NCI-H524 treated with DMSO at 0.1 percent for 48 hours (cell line): ENCODE measurements at places on chromosomes 12 and 14.
A peak's percentile ranks its signal among the peaks of the same experiment; 100 is the strongest.

GRCh38 chr12:6346235-6346832 lies 4.5 kb upstream of the TNFRSF1A start:
- DNase-seq = no peak

GRCh38 chr12:89779090-89779489 lies 70.5 kb upstream of the ATP2B1 start:
- DNase-seq = no peak

GRCh38 chr14:89418976-89419375 lies 1.9 kb upstream of the FOXN3 start:
- no peak for DNase-seq

- no peak for DNase-seq
Observed at GRCh38 chr14:70934502-70935134, 27.4 kb downstream of the PCNX1 start.

- DNase-seq = no peak
Observed at GRCh38 chr14:55523321-55523720, 56.7 kb upstream of the KTN1 start.

DNA sequence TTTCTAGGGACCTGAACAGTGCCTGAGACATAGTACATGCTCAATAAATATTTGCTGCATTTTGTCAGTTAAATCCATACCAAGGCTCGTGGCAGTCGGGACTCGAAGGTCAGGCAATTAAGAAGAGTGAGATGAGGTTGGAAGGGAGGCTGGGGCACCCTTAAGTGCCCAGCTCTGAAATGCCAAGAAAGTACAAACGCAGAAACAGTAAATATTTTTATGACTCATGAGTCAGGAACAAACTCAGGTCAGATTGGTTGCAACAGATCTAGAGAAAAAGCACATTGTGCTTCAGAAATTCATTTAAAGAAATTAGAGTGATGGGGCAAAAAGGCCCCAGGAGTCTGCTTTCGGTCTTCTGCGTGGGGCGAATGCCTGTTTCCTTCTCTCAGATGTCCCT lies 83.0 kb upstream of the FZD10 start:
- no peak for DNase-seq

DNA sequence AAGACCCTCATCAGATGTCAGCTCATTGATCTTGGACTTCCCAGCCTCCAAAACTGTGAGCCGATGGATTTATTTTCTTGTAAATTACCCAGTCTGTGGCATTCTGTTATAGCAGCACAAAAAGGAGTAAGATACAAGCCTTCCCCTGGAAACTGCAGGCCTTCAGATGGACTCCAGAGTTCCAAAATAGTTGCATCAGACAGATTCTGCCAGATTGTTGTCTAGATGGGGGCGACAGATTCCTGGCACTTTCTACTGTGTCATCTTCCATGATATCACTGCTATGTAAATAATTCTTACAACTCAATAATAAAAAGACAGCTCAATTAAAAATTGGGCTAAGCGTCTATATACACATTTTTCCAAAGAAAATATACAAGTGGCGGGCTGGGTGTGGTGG lies 17.2 kb upstream of the MARK3 start:
- no peak for DNase-seq

GRCh38 chr12:69102856-69103255 lies 136.5 kb upstream of the CPSF6 start:
- no peak for DNase-seq

- no peak for DNase-seq
Observed at GRCh38 chr14:73710737-73711136, 3.4 kb downstream of the PNMA1 start.

DNA sequence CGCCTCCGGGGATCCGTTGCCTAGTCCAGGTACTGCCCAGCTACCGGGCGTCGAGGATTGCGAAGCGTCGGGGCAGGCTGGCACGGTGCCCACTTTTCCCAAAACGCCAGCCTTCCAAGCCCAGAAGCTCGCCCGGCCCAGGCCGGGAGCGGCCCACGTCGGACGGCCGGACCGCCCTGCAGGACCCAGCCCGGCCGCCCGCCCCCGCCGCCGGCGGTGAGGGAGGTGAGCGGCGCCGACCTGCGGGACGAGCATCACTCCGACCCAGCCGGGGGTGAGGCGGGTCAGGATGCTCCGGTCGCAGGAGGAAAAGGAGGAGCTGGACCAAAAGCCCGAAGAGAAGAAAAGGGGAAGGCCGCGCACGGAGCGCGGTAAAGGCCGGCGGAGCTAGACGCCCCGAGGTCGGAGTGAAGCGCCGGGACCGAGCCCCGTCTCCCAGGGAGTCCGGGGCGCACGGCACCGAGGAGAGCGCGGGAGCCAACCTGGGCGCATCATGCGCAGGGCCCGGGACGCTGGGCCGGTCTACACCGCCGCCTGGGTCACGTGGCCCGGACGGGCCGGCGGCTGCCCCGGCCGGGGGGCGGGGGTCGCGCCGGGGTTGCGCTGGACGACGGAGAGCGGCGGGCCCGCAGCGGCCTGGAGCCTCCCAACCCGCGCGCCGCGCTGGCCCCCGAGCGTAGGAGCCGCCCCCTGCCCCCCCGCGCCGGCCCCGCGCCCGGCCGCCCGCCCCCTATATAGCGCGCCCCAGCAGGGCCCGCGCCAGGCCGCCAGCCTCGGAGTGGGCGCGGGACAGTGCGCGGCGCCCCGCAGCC lies at the start of gene AQP5:
Gene AQP5, plus strand, starts transcription at position 762 of the 812 bp plus-strand sequence. CDS start 146 bp downstream, outside the sequence.
- no peak for DNase-seq

DNA sequence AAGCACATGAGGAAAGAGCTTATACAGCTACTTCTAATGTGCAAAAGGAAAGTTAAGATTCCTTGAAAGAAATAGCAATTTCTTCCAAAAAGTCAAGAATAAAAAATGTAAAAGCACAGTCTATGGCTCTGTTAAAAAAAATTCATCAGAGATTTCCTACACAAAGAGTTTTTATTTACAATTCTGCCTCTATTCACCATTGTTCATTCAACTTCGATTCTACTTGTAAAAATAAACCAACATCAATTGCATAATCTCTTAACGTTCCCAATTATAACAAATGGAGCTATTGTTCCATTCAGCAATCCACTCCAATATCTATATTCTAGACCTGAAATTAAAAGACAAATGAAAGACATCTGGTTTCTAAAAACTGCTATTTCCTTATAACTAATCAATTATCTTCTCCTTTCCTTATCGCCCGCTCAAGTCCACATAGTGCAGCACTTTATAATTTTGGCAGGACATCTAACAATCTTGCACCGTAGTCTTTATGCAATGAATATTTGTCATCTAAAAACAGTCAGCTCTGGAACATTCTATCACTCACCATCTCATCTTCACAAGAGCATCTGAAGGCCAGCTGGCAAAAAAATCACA lies 6.2 kb downstream of the EIF2S3B start:
- no peak for DNase-seq

DNA sequence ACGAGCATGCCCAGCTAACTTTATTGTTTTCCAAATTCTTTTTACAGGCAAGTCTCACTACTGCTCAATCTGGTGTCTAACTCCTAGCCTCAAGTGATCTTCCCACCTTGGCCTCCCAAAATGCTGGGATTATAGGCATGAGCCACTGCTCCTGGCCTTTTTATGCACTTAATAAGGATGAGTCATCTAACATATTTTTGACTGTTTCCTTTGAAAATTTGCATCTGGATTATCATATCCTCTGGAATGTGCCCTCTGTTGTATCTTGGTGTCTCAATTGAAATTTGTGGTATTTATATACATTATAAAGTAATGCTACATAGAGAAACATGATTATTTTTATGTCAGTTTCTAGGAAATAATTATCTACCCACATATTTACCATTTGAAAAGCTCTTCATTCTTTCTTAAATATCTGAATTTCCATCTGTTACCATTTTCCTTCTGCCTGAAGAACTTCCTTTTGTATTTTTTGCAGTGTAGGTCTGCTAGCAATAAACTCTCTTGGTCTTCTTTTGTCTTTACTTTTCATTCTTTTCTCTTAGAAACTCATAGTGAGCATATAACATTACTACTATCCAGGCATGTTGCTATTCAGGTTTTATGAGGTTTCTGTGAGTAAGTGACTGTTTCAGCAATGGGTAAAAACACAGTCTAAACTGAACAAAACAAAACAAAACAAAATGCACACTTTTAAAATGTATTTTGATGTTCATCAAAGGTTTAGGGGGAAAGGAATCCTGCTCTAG lies 52.8 kb upstream of the CNOT2 start:
- DNase-seq = no peak

GRCh38 chr14:54259821-54260220 lies 137.0 kb upstream of the CDKN3 start:
- no peak for DNase-seq

GRCh38 chr12:92124689-92125029 lies 21.0 kb downstream of the BTG1 start:
- no peak for DNase-seq

- DNase-seq = no peak
Observed at GRCh38 chr14:68470361-68470760, 322.5 kb downstream of the ZFP36L1 start.

DNA sequence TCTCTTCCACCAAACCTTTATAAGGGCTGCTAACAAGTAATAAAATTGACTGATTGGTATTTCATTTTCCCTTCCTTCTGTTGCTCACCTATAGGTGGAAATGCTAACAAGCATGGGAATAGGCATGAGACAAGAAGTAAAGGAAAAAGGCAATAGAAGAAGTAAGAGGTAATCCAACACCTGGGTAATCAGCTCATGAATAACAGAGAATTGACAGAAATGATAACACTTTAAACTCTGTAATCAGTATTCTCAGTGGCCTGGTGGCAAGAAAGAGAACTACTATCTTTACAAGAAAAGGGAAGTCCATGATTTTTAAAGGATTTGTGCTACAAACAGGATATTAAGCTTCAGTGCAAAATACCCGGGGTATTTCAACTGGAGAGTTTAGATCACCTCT lies 737.8 kb downstream of the RERGL start:
- DNase-seq = no peak

DNA sequence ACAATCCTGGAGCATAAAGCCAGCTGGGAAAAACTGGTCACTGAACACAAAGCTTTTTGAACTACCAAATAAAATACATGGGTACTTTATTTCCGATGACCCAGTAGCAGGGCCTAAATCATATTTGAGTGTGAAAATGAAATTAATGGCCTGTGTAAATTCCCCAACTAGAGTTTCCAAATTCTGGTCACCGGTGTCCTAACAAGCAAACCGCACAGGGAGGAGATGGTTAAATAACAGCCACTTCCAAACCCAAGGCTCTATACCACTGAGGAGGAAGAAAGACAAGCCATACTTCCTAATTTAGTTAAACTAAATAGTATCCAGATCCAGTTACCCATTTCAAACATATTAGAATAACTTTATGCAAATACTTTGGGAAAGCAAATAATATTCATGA lies 40.1 kb upstream of the DUSP6 start:
- DNase-seq = no peak

DNA sequence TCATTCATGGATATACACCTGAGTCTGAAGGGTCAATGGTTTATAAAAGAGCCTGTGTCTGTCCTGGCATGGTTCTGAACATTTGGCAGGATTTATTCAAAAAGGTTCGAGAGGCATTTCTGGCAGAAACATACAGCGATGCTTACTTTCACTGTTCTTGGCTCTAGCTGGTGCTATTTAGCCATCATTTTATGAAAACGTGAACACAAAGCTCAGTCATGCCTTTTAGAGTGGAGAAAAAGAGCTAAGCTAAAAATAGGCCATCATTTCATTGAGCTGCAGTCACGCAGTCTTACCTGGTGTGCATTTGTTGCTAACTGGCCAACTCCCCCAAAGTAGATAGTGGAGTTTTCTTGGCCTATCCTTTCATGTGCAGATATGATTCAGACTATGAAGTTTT lies 1209.5 kb downstream of the SLC16A7 start:
- no peak for DNase-seq

DNA sequence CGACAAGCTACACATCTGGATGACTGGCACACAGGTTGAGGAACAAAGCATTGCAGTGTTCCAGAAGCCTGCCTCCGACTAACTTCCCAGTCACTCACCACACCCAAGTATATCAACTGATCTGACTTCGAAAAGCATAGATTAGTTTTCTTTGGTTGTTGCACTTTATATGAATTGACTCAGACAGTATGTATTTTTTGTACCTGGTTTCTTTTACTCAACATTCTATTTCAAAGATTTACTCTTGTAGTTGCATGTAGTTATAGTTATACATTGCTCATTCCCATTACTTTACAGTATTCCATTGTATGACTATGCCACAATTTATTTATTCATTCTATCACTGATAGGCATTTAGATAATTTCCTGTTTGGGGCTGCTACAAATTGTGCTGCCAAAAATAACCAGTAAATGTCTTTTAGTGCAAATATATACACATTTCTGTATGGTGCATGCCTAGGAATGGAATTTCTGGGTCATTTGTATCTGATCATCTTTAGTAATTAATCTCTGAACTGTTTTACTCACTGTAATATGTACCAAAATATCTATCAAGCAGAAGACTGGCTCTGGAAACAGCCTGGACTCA lies 17.8 kb downstream of the PLCZ1 start:
- DNase-seq = no peak

GRCh38 chr12:90819709-90820108 lies 135.3 kb downstream of the CCER1 start:
- no peak for DNase-seq

DNA sequence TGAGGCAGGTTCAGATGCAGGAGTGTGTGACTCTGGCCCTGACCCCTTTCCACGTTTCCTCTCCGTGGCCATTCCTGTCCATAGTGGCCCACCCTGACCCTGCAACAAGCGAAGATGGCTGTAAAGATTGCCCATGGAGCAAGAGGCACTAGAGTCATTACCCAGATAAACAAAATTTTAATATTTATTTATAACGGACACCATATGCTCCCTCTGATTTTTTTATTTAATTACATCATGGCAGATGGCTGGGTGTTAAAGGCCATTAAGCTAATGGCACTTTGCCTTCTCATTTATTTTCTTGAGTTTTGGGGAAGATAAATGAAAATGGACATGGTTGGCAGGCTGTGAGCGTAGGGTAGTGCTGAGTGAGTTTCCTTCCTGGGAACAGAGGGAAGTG lies 58.7 kb downstream of the WSCD2 start:
- DNase-seq = peak; percentile 66

- DNase-seq = no peak
Observed at GRCh38 chr14:26330982-26331381, 266.9 kb downstream of the NOVA1 start.

DNA sequence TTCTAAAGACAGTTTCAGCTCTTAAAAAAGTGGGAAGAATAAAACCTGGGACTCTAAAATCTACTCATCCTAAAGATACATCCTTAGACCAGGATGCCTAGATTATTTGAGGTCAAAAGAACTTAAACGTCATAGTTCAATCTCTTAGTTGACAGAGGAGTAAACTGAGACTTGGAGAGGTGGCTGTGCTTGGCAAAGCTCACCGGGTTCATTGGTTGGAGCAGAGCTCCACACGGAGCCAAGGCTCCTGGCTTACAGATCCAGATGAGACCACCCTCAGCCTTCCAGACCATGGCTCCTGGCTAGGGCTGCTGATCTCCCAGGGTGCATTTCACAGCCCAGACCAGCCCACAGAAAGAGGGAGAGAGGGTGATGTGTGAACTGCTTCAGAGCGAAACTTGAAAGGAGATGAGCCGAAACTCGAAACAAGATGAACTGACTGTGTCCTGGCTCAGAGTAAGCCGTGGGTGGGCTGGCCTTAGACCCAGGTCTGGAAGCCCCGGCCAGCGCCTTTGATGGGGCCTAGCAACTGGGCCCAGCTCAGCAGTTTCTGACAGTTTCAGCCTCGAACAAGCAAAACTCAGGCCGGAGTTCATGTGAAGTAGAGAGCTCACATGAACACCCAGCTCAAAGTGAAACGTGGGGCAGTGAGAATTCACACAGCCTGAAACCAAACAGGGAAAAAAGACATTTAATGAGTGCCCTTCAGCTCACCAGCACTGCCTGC lies 1044.8 kb downstream of the BCL11B start:
- DNase-seq = no peak
